ENCODE measurements at places on chromosomes 4 and X. TPM values are rescaled to one million over a fixed set of nuclear protein-coding genes. Genes with fewer than 3 reads are reported as not detected.

GRCh38 chr4:7894677-7895181 is 44.9 kb downstream of the AFAP1 start:
- H3K36me3 ChIP-seq, result no peaks in the 10 kb centered on the region
- no peak overlapping the region for H3K27ac ChIP-seq
- H3K27me3 ChIP-seq, result no peaks in the 10 kb centered on the region
- H3K4me1 ChIP-seq, result no peaks in the 10 kb centered on the region

DNA sequence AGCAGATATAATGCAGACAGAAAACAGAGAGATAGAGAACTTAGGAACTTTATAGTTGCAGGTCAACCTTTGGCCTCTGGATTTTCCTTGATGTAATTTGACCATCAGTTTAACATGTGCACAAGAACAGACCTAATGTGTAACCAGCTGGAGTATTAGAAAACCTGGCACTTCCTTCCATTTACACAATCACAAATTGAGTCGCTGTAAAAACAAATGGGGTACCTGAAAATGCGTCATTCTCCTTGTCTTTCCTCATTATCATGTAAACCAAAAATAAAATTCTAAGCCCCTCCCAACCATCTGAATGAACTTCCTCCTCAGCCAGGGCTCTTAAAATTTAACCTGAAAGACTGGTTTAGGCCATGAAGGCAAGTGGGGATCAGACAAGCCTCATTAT is 358.4 kb upstream of the MAGEB16 start:
- H3K4me1 ChIP-seq, result no peaks in the 10 kb centered on the region
- no peak overlapping the region for H3K4me3 ChIP-seq
- no peaks in the 10 kb centered on the region for H3K27me3 ChIP-seq
- no peak for DNase-seq
- H3K36me3 ChIP-seq, result no peaks in the 10 kb centered on the region

DNA sequence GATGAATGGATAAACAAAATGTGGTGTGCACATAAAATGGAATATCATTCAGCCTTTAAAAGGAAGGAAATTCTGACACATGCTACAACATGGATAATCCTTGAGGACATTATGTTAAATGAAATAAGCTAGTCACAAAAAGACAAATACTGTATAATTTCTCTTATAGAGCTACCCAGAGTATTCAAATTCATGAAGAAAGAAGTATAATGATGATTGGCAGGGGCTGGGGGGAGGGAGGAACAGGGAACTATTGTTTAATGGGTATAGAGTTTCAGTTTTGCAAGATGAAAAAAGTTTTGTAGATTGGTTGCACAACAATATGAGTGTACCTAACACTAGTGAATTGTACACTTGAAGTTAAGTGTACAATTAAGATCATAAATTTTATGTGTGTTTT is 153.9 kb upstream of the STK26 start:
- no peaks in the 10 kb centered on the region for H3K27me3 ChIP-seq
- no peak for DNase-seq
- no peaks in the 10 kb centered on the region for H3K4me1 ChIP-seq
- no peak overlapping the region for H3K4me3 ChIP-seq
- H3K27ac ChIP-seq, result no peak overlapping the region

- H3K36me3 ChIP-seq, result peaks cover 10% of the 10 kb centered on the region
- DNase-seq, result no peak
- H3K27ac ChIP-seq, result no peak overlapping the region
- H3K4me3 ChIP-seq, result no peak overlapping the region
- H3K4me1 ChIP-seq, result no peaks in the 10 kb centered on the region
These were observed 88.6 kb downstream of the NFKB1 start for GRCh38 chr4:102589743-102590142.

DNA sequence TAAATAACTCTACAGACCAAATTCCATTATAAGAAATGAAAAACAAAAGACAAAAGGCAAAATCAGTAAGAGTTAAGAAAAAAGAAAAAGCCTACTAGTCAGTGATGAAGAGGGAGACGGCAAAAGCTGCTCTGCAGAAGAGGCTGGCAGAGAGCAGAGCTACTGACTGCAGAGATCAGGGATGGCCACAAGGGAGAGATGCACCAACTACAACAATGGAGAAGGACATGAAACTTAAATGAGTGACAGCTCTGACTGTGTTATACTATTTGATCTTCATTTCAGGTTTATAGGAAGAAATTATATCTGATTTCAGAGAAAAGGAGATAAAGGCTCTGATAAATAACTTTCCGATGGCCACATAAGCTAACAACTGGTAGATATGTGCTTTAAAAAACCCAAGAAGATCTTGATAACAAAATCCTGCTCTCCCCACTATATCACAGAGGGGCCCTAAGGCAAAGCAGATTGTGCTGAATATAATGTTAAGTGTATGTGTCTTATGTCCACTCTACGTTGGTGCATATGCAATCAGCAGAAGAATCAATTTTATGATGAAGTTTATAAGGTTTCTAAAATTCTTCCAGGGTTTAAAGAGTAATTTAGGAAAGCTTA is 58.4 kb upstream of the COX18 start:
- no peaks in the 10 kb centered on the region for H3K27me3 ChIP-seq
- H3K27ac ChIP-seq, result no peak overlapping the region
- H3K4me1 ChIP-seq, result no peaks in the 10 kb centered on the region
- DNase-seq, result no peak
- no peak overlapping the region for H3K4me3 ChIP-seq
- H3K36me3 ChIP-seq, result peaks cover 4% of the 10 kb centered on the region

DNA sequence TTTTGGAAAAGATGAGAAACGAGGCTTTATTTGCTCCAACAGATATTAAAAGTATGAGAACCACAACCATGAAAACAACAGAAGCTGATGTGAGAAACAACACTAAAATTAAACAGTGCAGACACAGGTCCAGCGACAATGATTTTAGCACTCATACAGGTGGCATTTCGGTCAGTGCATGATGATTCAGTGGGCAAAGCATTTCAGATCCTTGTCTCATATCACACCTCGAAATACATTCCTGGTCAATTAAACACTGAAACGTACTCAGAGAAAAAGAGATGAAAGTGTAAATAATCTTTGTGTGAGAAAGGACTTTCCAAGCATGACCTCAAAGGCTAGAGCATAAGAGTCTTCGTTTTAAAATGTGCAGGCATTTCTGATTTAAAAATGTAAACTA is 85.2 kb downstream of the ACOX3 start:
- H3K27me3 ChIP-seq, result no peaks in the 10 kb centered on the region
- H3K4me3 ChIP-seq, result no peak overlapping the region
- H3K36me3 ChIP-seq, result no peaks in the 10 kb centered on the region
- H3K27ac ChIP-seq, result no peak overlapping the region
- DNase-seq, result no peak

DNA sequence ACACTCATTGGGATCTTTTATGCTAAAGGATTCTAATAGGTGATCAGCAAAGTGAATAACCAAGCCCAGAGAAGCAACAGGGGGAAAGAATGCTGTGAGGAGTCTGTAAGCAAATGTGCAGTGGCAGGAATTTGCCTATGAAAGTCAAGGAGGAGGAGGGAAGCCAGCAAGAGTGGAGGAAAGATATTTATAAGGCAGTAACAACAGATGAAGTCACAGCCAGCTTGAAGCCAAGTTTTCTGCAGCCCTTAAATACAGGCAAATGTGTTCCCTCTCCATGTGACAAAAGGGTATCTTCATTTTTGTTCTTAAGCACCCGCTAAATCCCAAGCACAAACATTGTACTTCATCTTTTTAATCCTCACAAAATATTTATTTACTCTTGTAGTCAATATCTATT is 275.0 kb upstream of the CLNK start:
- no peaks in the 10 kb centered on the region for H3K27me3 ChIP-seq
- no peaks in the 10 kb centered on the region for H3K36me3 ChIP-seq
- H3K4me1 ChIP-seq, result peaks cover 4% of the 10 kb centered on the region
- no peak for DNase-seq
- H3K4me3 ChIP-seq, result no peak overlapping the region
- no peak overlapping the region for H3K27ac ChIP-seq

GRCh38 chr4:42398871-42399331 is 1.6 kb downstream of the SHISA3 start:
- no peak overlapping the region for H3K27ac ChIP-seq
- H3K4me3 ChIP-seq, result no peak overlapping the region
- no peaks in the 10 kb centered on the region for H3K4me1 ChIP-seq
- no peaks in the 10 kb centered on the region for H3K27me3 ChIP-seq
- H3K36me3 ChIP-seq, result no peaks in the 10 kb centered on the region
- DNase-seq, result no peak

- no peak overlapping the region for H3K4me3 ChIP-seq
- no peak for DNase-seq
- H3K36me3 ChIP-seq, result no peaks in the 10 kb centered on the region
- no peaks in the 10 kb centered on the region for H3K27me3 ChIP-seq
- H3K27ac ChIP-seq, result no peak overlapping the region
- no peaks in the 10 kb centered on the region for H3K4me1 ChIP-seq
These were observed 2170.2 kb downstream of the PCDH7 start for GRCh38 chr4:32890398-32890797.

SLC7A11 gene
- 1.5 TPM for total RNA-seq
